ENCODE measurements at places on chromosomes 7 and 10.

GRCh38 chr10:79353726-79354125 is 6.5 kb downstream of the PPIF start:
- DNase-seq = no peak

DNA sequence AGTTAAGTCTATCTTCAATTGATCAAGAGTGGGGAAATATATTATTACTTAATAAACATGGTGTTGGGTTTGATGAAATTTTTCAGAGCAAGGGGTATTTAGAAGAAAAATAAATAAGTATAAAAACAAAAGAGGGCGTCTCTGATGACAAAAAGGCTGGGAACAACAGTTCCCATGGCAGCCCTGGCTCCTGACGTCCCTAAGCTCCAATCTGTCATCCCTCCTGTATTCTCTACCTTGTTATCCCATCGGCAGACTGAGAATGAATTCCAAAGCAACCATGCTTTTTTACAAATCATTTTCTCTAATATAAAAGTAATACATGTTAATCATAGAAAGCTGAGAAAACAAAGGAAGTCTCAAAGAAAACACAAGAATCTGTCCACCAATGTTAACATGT is 55.5 kb downstream of the SORBS1 start:
- DNase-seq = no peak

DNA sequence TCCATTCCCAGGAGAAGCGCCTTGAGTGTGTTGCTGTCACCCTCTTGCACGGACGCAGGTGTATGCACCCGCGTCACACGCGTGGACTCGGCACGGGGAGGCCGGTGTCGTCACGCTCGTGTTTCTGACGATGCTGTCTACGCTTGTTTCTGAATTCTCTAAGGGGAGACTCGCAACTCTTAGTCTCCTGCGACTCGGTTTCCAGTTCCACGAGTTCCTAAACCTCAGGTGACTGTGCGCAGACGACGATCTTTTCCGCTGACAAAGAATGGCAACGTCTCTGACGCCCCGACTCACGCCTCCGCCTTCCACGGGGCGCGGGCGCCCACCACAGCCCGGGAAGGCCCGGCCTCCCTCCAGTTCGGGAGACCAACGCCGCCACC is 579 bp downstream of the IDI1 start:
- DNase-seq = peak; percentile 77

DNA sequence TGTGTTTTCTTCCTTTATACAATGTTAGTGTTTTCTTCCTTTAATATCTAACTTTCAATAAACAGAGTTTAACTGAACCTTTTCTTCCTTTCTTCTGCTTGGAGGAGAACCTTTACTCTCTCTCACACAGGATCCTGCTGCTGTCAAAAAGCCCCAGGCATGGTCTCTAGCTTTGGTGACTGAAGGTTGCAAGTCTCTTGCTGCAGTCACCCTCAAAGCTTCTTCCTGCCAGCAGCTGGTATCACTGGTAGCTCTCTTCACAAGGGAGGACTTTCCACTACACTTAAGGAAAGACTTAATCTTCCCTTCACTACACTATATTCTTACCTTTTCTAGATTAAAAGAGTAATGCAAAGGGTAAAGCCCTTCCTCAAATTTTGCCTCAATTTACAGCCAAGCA is 153.4 kb downstream of the SGMS1 start:
- DNase-seq = no peak

DNA sequence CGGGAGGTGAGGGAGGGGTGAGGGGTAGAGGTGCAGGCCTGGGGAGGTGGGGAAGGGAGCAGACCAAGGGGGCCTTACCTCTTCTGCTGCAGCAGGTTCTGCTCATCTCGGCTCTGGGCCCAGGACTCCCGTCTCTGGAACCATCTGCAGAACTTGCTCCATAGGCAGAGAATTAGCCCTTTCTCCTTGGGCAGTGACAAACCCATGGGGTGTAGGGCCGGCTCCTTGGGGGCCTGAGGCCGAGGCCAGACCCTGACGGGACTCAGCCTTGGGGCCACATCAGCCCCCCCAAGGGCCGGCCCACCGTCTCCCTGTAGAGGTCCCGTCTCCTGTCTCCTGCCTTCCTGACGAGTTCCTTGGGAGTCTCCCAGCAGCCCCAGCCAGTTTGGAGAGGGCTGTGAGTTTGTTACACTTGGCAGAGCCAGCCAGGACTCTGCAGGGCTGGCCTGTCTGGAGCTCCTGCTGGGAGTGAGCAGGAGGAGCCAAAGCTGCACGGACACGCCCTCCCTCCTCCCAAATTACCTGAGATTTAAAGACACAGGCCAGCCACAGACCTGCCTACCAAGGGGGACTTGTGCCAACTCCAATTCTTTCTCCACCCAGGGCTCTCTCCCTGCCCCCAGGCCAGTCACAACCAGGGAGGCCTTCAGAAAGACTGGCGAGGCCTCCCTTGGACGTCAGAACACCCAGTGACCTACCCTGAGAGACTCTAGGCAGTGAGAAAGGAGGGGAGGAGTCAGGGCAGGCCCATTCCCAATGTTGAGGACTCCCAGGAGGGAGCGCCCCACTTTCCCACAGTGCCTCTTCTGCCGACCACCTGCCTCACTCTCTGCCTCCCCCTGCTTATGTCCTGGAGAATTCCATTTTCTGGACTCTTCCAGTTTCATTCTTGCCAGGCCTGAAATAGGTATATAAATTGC is at the start of gene TRPV6:
Gene TRPV6, minus strand, starts transcription at position 435 of the 920 bp plus-strand sequence.
- no peak for DNase-seq

GRCh38 chr10:68603766-68604165 is 43.6 kb downstream of the TET1 start:
- DNase-seq = no peak

All from midbrain (tissue), 1 donor.